Omental fat pad (tissue), 4 donors: ENCODE measurements at places on chromosomes 13 and 19. TPM values are rescaled to one million over a fixed set of nuclear protein-coding genes. Genes with fewer than 3 reads are reported as not detected.

GRCh38 chr13:48006396-48006795 lies 5.3 kb upstream of the SUCLA2 start:
- no peak for DNase-seq

- no peak for DNase-seq
Observed at GRCh38 chr19:57563547-57563946, 3.9 kb upstream of the ZNF550 start.

DNA sequence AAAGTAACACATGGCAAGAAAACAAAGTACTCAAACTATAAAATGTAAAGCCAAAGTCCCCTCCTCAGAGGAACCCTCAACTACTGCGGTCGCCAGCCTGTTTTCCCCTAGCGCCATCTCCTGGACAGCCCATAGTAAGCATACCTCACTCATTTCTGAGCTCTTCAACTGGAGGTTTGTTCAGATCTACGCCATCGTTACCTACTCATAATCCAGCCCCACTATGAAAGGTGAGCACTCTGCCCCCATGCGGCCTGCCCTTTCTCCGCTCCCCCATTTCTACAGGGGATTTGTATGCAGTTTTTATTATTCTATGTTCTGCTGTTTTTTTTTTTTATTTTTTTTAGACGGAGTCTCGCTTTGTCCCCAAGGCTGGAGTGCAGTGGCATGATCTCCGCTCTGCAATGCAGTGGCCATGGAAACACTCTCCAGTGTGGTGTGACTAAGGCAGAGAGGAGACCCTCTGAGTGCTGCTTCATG lies 26.2 kb downstream of the OPA3 start:
- DNase-seq: no peak

DNA sequence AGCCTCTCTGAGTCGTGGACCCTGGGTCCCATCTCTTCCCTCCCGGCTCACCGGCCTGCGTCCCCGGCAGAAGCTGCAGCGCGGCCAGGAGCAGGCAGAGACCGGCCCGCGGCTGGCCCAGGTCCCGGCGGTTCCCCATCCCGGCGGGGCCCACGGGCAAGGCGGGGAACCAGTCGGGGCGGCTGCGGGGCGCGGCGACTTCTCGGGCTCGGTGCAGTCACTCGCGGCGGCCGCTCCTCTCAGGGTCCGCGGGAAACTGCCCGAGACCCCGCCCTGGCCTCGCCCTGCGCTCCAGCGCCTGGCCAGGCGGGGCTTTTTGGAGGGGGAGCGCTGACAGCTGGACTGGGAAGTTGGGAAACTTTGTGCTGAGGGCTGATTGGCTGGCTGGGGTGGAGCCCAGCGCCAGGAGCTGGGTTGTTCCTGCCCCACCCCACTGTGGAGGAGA lies at the start of gene COL5A3:
Gene COL5A3 (minus strand): TSS at position 258 of the 445 bp plus-strand sequence. CDS start 119 bp downstream, at position 139.
- DNase-seq: no peak

DNA sequence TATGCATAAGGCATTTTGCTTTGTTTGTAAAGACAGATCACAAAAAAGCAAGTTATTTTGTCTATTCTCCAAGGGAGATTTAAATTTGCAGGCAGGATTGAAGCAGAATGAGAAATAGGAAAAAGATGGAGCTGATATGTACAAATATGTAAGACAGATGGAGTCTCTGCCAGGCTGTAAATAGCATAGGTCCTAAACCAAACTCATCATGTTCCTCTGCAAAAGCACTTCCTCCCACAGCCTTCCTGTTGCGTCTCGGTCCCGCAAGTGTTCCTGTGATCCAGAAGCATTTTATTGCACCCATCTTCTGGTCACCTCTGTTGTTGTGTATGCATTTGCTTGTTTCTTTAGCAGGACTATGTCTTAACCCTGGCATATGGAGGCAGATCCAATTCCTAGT lies 95.7 kb upstream of the CLDN10 start:
- no peak for DNase-seq

GRCh38 chr19:40412866-40413265 lies 312 bp downstream of the PRX start:
- DNase-seq: no peak

GRCh38 chr19:55809381-55810058 lies 22.3 kb downstream of the NLRP11 start:
- no peak for DNase-seq

DNA sequence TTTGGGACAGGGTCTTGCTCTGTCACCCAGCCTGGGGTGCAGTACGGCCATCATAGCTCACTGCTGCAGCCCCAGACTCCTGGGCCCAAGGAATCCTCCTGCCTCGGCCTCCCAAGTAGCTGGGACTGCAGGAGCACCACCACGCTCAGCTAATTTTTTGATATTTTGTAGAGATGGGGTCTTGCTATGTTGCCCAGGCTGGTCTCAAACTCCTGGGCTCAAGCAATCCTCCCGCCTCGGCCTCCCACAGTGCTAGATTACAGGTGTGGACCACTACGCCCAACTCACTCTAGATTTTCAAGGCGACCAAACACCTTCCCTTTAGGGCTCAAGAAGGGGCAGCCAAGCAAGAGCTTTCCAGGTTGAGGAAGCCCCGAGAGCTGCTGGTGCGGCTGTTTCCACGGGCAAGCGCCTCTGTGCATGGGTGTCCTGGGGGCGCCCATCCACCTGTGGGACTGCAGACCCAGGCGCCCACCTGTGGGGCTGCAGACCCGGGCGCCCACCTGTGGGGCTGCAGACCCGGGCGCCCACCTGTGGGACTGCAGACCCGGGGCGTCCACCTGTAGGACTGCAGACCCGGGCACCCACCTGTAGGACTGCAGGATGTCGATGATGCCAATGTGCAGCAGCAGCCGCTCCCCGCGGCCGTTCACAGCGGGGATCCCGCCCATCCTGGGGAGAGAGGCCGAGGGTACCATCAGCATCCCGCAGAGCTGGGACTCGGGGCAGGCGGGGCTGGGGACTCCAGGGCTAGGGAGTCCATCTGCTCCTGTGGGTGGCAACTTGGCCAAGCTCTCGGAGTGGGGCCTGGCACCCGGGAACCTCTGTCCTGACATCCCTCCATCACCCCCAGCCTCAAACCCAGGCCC lies 21.7 kb upstream of the CACTIN start:
- no peak for DNase-seq

GRCh38 chr13:23805122-23805521 lies 84.1 kb downstream of the MIPEP start:
- DNase-seq: no peak

GRCh38 chr13:57918913-57919312 lies 287.4 kb downstream of the PCDH17 start:
- no peak for DNase-seq

GRCh38 chr19:7534531-7535046 lies 928 bp upstream of the PNPLA6 start:
- DNase-seq: peak; percentile 48

- no peak for DNase-seq
Observed at GRCh38 chr19:16779539-16780163, 49.5 kb upstream of the SIN3B start.

GRCh38 chr13:34155931-34156607 lies 338.1 kb downstream of the RFC3 start:
- DNase-seq: no peak

- DNase-seq: no peak
Observed at GRCh38 chr13:40228496-40228895, 437.9 kb downstream of the FOXO1 start.

DNA sequence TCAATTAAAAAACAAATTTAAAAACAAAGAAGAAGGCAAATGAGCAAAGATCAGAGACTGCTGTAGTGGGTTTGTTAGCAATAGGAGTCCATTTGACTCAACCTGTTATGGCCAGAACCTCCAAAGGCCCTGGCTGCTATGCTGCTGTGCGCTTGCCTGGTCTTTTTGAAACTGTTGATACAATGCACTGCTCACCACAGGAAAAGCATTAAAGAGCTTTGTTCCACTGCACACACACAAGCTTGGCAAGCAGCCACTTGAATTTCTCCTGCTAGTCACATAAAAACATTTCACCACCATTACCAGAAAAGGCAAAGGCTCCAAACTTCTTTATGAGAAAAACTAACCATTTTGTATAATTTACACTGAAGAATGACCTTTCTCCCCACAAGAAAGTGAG lies 132.2 kb downstream of the FREM2 start:
- no peak for DNase-seq

DNA sequence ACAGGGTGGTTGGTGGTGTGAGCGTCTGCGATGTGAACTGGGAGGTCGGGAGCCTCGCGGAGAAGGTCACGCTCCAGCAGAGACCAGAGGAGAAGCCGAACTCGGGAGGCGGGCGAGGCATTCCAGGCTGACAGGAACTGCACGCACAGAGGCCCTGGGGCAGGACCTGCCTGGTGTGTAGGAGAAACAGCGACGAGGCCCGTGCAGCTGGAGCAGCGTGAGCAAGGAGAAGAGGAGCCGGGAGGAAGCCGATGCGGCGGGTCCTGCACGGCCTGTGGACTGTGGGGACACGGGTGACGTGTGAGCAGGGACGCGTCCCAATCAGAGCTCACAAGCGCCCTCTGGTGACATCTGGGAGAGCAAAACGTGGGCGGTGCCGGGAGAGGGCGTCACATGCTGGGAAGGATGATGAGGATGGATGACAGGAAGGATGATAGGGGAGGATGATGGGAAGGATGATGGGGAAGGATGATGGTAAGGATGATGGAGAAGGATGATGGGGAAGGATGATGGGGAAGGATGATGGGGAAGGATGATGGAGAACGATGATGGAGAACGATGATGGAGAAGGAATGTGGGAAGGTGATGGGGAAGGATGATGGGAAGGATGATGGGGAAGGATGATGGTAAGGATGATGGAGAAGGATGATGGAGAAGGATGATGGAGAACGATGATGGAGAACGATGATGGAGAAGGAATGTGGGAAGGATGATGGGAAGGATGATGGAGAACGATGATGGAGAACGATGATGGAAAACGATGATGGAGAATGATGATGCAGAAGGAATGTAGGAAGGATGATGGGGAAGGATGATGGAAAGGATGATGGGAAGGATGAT lies 16.1 kb upstream of the MADCAM1 start:
- no peak for DNase-seq

- no peak for DNase-seq
Observed at GRCh38 chr13:39370554-39370953, 232.4 kb downstream of the LHFPL6 start.

- DNase-seq: no peak
Observed at GRCh38 chr19:7870571-7871436, 3.4 kb downstream of the PRR36 start.

DNA sequence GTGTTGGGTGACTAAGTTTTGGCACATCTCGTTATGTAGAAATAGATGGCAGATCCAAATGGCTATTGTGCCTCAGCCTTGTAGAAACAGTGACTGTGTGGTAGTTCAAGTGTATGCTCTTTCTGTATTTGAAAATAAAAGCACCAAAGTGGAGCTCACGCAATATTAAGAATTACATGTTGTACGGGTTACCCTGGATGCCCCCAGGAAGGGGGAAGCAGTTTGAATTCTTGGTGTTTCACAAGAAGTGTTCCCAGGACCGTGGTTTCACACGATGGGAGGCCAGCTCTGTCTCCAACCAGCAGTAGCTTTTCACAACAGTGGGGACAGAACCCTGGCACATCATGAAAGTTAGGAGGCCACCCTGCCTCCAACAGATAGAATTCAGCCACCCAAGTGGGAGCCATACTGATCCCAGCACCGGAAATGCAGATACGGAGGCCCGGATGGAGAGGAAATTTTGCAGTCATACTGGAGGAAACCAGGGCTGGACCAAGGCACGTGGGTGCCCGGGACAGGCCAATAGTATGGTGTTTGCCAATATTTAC lies 8.9 kb downstream of the FLT1 start:
- DNase-seq: no peak

DNA sequence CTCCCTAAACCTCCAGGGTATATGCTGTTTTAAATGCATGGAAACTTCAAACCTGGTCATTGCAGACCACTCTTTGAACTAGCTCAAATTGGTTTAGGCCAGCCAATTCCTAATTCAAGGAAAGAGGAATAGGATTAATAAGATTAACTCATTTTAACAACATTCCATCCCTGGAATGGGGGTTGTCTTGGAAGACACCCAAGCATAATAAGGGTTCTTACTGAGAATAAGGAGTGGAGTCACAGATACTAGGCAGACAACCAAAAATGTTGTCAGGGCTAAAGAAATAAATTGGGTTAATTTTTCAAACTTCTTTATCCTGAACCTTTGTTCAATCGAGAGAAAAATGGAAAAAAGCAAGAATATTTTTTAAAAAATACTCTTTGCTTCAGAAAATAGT lies 186.2 kb downstream of the PCDH9 start:
- no peak for DNase-seq

DNA sequence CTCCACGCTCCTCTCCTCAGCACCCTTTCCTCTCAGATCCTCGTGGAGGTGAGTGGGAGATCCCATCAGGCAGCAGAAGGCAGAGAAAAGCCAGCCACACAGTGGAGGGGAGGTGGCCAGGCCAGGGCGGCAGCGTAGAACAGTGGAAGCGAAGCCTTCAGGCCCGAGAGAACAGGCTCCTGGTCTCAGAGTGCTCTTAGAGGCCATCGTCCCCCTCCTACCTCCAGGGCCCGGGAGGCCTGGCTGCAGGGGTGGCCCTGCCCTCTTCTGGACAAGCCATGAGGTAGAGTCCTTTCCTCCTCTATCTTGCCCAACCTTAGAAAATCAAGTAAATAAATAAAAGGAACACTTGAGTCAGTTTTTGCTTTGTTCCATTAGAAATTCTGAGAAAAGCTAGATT lies 202.0 kb downstream of the KATNAL1 start:
- no peak for DNase-seq

DNA sequence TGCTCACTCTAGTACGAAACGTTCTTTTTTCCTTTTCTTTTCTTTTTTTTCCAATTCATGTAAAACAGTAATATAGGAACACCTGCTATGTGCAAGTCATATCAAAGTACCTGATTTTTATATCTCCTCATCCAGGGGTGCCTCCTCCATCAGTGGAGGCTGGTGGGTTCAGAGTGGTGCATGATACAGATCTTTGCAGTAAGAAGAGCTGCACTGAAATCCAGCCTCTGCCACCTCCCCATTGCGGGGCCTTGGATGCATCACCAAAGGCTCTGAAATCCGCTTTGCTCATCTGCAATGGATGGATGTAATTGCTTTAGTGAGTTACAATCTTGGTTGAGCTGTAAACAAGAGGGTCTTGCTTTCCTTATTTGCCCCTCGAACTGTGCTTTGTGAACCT lies 38.3 kb downstream of the GPR12 start:
- DNase-seq: no peak

GRCh38 chr19:4130744-4131438 lies 7.0 kb upstream of the MAP2K2 start:
- DNase-seq: no peak

DNA sequence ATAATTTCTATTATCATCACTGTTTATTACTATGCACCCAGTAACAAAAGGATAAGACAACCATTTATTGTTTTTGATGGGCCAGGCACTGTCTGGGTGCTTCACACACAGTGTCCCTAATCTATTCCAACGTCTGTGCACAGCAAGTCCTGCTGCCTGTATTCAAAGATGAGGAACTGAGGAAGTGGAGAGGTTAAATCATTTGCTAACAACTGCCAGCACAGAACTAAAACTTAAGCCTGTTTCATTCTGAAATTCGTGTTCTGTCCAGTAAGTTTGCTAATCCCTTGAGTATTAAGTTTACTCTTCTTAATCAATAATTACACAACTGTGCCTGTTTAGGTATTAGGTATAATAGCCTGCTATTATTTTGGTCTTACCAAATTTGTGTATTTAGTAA lies 41.9 kb downstream of the TEX26 start:
- DNase-seq: no peak

The ZNF541 gene
- 1.2 TPM for total RNA-seq

The ZNF865 gene
- total RNA-seq: 3.7 TPM

The IFNL2 gene
- not detected for total RNA-seq

The SLAIN1 gene
- 4.0 TPM for total RNA-seq

The TLE6 gene
- total RNA-seq: 0.36 TPM

The ZNF585A gene
- total RNA-seq: 5.3 TPM

The OR10H1 gene
- total RNA-seq: not detected

The IL4I1 gene
- total RNA-seq: 1.5 TPM

The PRSS57 gene
- not detected for total RNA-seq
